ENCODE measurements at places on chromosomes 5 and 9.
A peak's percentile ranks its signal among the peaks of the same experiment; 100 is the strongest.

DNA sequence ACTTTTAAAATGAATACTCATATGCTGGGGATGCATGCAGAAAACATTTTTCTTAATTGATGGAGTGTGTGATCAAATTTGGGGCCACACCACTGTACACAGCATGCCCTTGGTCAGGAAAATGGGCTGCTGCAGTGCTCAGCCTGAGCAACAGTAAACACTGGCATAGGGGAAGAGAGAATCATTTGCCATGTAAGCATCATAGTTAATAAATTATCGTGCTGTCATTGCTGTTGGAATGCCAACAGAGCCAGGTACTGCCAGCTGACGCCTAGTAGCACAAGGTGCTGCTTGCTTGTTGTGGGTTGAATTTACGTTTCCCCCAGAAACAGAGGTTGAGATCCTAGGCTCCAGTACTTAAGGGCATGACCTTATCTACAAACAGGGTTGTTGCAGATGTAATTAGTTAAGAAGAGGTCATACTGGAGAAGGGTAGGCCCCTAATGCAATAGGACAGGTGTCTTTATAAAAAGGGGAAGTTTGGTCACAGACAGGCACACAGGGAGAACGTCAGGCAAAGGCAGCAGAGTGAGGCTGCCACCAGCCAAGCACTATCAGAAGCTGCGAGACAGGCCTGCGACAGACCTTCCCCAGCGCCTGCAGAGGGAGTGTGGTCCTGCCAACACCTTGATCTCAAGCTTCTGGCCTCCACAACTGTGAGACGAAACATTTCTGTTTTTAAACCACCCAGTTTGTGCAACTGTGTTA is 25.3 kb downstream of the DAP start:
- no peak for DNase-seq

GRCh38 chr9:94984891-94985476 is 258.5 kb downstream of the AOPEP start:
- DNase-seq, result no peak

GRCh38 chr9:15524845-15525455 is 14.2 kb upstream of the PSIP1 start:
- no peak for DNase-seq

- DNase-seq, result no peak
These were observed 10.8 kb downstream of the TCF7 start for GRCh38 chr5:134125039-134126015.

- DNase-seq, result no peak
These were observed 207.3 kb downstream of the ARHGAP26 start for GRCh38 chr5:142977363-142978051.

GRCh38 chr9:1939926-1940368 is 75.2 kb upstream of the SMARCA2 start:
- DNase-seq, result peak; percentile 46

- no peak for DNase-seq
These were observed 94.2 kb upstream of the PRRC1 start for GRCh38 chr5:127423173-127423798.

DNA sequence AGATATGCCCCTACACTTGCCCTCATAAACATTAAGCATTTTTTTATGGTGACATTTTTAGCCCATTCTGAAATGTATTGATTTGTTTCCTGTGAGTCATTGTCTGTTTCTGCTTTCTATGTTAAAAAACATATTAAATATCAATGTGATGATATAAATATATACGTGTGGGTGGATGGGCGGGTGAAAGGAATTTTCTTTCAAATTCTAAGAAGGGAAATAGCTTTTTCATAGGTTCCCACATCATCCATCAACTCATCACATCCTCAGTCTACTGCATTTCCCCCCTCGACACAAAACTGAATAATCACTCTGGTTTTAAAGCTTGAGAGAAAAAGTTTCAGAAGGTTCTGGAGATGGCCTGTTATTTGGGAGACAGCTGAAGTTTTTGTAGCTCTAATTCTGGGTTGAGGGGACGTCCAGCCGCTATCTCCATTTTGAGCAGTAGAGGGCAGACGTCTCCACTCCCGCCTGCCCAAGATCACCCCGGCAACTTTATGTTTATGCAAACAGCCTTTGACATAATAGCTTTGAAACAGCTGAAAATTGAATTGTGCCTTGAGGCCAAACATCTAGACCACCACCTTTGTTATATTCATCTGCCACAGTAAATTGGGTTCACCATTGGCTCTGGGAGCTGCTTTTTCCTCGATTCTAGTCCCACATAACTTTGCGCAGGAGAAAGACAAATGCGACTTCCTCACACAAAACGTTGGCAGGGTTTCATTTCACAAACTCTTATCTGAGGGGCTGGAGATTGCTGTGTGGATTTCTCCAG is 216.2 kb upstream of the CLINT1 start:
- DNase-seq, result peak; percentile 85

GRCh38 chr5:131224387-131225201 is 39.3 kb upstream of the CDC42SE2 start:
- no peak for DNase-seq

DNA sequence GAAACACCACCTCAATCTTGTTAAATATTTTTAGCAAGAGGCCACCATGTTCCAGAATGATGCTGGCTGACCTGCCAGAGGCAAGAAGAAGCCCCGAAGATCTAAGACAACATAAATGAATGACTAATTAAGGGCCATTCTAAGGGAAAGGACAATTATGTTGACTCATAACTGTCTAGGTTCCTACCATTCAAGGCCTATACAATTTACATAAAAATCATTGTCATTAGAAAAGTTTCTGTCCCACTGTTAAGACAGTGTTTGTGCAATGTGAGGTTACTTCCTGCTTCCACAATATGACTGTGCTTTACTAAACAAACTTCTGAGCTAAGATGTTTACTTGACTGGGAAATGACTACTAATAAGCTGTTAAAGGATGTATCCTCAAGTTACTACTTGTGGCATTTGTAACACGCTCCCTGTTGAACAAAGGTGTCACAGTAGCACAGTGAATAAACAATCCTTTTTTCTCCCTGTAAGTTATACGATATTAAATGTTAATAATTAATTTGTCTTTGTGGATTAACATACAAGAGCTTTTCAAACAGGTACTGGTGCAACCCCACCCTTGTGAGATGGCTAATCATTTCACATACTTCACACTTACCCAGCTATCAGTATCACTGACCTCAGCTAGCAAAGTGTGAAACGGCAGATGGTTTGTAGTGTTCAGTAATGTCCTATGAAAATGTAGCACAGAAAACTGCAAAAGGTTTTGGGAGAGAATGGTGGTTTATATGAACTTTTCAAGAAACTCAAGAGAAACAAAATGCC is 195.8 kb downstream of the EFNA5 start:
- no peak for DNase-seq

GRCh38 chr9:120729791-120730241 is 15.5 kb upstream of the MEGF9 start:
- no peak for DNase-seq

GRCh38 chr9:95087659-95088242 is 229.8 kb downstream of the FANCC start:
- no peak for DNase-seq

- no peak for DNase-seq
These were observed 1.2 kb downstream of the GALT start for GRCh38 chr9:34647651-34648050.

DNA sequence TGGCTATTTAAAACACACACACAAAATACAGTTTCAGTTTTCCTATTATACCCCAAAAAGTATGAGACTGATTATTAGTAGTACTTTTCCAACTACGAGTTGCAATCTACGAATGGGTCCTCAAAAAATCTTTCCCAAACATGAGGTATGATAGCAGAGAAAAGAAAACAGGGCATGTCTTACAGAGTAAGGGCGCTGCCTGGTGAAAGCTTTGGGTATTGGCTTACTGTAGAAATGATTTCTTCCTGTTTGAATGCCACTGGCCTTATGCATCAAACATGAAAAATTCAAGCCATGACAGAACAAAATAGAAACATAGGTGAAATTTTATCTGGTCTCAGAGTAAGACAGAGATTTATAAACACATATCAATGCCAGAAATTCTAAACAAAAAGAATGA is 448.0 kb downstream of the SPOCK1 start:
- peak; percentile 5 for DNase-seq

- DNase-seq, result no peak
These were observed 36.0 kb upstream of the CLPTM1L start for GRCh38 chr5:1380910-1381309.

- DNase-seq, result no peak
These were observed 14.4 kb downstream of the NACC2 start for GRCh38 chr9:136080716-136081112.

GRCh38 chr5:173835131-173835530 is 53.0 kb upstream of the CPEB4 start:
- DNase-seq, result no peak

DNA sequence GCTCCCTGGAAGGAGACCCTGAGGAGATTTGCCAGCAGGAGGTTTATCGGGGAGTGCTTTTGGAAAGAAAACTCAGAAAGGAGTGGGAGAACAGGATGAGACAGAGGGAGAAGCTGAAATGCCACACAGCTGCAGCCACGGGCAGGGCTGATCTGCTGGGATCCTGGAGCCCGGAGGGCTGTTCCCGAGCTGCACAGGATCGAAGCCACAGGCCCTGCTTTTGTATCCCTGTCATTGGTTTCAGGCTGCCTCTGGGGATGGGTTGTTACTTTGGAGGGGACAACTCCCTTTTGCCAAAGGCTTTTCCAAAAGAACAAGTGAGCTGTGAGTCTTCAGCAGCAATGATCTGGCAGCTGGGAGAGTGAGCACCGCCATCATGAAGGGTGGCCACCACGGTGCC is 152.5 kb upstream of the PTCH1 start:
- no peak for DNase-seq

DNA sequence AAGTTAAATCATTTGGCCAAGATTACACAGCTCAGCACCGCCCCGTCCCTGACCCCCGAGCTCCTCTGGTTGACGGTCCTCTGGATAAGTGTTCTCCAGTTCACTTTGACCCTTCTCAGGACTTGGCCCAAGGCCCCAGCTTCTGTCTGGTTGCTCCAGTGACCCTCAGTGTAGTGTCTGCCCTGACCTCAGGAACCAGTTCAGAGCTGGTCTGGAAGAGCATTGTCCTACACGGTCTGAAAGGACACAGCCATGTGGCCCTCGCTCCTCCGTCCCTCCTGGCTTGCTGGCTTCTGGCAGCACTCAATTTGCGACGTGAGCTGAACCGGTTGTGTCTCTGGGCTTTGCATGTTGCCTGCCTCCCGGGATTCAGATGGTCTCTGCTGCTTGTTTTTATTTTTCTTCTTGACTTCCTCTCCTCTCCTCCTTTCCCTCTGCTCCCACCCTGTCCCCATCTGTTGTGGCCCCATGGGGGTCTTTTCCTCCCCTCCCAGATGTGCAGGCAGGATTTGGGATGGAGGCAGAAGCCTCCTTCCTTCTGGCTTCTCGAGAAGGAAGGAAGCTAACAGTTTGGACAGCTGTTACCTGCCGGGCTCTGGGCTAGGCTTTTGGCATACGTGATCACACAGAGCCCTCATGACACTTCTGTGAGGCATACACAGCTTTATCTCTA is 72.0 kb downstream of the PPARGC1B start:
- no peak for DNase-seq

DNA sequence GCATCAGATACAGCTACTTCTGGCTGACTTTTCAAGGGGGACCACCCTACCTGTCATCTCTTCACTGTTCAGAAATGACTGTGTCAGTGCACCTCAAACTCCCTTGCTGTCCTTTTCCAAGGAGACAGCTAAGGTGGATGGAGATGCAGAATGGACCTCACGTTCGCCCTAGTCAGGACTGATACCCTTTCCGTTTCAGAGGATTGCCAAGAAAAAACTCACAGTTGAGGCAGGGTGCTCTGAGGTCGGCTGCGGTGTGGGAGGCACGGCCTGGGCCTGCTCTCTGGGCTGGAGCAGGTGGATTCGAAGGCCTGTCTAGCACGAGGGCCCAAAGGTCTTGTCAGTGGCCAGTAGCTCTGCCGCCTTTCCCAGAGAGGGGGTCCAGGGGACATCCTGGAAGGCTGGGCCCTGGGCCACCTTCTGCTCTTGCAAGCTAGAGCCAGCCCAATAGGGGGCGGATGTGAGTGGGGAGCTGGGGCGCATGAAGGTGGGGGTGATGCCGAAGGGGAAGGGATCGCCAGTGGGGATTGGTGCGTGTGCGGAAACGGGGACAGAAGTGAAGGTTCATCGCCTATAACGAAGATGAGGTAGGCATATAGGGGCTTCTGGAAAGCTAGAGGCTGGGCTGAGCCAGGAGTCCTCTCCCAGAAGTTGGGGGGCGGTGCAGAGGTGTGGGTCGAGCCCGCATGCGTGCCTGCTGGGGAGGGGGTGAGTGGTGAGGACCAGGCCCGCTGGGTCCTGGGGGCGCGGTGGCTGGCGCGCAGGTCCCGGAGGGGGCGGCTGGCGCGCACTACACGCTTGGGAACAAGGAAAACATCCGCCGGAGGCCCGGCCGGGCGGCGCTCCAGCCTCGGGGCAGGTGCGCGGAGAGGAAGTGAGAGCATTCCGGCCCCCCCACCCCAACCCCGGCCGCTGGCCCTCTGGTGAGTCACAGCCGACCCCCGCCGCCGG is 2.5 kb upstream of the MSMP start:
- DNase-seq, result peak; percentile 37

DNA sequence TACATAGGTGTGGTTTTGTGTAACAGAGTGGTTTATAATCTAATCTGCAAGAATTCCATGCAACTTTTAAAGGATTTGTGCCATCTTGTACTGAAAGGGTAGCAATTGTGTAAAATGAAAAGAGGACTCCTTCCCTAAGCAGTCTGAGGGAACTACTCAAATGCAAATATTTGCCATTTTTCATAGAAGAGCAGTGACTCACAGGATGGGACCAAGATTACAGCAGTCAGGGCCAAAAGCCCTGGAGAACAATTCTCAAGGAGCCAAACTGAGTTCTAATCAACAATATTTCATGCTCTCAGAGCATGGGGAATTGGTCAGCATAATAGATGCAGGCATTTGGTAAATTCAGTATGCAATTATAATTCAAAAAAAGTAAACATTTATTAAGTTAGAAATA is 495.8 kb downstream of the CHSY3 start:
- DNase-seq, result no peak

- no peak for DNase-seq
These were observed 73.9 kb downstream of the KLF9 start for GRCh38 chr9:70340572-70340971.

DNA sequence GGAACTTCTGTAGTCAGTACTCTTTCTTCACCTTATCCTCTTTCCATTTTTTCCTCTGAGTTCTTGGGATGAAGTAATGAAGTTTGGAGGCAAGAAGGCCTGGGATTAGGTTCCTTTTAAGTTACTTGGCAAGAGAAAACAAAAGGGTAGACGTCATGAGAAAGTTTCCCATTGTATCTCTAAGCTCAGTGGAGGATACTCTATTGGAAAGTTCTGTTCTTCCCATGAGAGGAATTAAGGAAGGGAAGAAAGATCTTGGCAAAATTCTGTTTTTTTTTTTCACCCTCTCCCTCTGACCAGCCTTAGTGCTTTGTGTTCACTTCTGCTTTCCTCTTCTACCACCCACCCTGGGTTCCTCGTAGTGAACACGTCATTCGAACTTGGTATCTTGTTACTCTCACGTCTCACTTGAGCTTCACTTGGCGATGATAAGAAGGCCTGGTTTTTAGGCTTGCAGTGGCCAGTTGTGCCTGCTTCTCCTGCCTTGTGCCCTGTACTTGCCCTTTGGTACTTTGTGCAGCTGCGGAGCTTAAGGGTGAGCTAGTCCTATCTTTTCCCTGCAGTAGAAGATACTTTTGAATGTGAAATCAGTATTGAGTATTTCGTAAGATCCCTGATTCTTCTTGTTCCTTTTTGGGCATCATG is 67.0 kb downstream of the ARHGAP26 start:
- no peak for DNase-seq

- no peak for DNase-seq
These were observed 22.9 kb downstream of the PSMB7 start for GRCh38 chr9:124392254-124392870.
